Stimulated activated CD8-positive, alpha-beta memory T cell treated with anti-CD3 and anti-CD28 coated beads, Interleukin-4, amount 100 ng/mL, for 4 hours (primary cell): ENCODE measurements at places on chromosomes 3 and 15.
A peak's percentile ranks its signal among the peaks of the same experiment; 100 is the strongest.

GRCh38 chr3:124574012-124574411 is 156.2 kb upstream of the UMPS start:
- no peak for DNase-seq

- no peak for DNase-seq
Observed at GRCh38 chr3:30554317-30554690, 52.1 kb upstream of the TGFBR2 start.

DNA sequence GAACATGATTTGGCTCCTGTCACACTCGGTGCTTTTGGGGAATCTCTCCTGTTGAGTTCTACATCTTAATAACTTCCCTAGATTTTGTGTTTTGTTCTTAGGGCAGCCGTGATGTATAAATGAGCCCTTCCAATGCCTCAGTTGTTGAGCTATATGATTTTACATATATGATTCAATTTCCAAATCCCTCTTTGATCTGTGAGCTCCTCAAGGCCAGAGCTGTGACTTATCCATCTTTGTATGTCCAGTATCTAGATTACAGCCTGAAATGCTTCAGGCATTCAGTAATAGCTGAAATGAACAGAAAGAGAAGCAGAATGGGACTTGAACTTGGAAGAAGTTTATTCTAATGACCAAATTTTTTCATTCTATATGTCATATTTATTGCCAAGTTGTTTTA is 26.6 kb downstream of the CGGBP1 start:
- no peak for DNase-seq

DNA sequence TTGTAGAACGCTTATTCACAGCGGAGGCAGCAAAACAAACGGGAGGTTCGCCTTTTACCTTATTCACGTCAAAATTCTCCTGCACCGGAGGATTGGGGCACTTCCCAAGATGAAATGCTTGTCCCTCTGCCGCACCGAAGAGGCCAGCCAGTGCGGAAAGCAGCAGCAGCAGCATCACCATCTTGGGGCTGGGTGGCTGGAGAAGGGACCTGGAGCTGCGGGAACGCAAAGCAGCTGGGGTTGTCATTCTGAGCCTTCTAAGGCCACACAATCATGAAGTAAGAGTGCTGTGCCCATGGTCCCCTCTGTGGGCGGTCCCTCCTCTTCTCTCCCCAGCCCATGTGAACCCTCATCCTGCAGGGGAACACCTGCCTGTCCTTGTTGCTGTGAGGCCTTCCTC is 4.5 kb downstream of the APOD start:
- DNase-seq, result no peak

GRCh38 chr15:40307421-40308211 is at the start of gene PLCB2:
Gene PLCB2, minus strand, starts transcription at chr15:40307935. Its CDS starts 263 bp downstream, at chr15:40307672.
- DNase-seq, result peak; percentile 29

- DNase-seq, result no peak
Observed at GRCh38 chr3:152026033-152026556, 152.7 kb downstream of the SUCNR1 start.

GRCh38 chr15:95409626-95410310 is 920.7 kb upstream of the NR2F2 start:
- DNase-seq, result no peak

DNA sequence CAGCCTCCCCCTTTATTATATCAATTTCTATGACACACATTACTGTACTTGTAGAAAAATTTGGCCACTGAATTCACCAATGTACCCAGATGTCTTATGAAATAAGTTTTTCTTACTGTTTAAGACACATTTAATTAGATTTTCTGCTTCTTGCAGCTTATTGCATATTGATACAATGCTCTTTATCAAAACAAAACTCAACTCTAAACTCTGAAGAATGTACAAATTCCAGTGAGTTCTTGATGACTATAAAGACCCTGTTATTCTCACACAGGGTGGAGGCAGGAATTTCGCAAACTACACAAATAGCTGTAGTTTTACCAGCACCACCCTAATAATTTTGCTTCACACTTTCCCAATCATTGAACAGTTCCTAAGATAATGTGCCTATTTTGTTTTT is 22.0 kb downstream of the CMTM6 start:
- no peak for DNase-seq

- DNase-seq, result no peak
Observed at GRCh38 chr15:100663915-100664281, 61.5 kb downstream of the ASB7 start.

DNA sequence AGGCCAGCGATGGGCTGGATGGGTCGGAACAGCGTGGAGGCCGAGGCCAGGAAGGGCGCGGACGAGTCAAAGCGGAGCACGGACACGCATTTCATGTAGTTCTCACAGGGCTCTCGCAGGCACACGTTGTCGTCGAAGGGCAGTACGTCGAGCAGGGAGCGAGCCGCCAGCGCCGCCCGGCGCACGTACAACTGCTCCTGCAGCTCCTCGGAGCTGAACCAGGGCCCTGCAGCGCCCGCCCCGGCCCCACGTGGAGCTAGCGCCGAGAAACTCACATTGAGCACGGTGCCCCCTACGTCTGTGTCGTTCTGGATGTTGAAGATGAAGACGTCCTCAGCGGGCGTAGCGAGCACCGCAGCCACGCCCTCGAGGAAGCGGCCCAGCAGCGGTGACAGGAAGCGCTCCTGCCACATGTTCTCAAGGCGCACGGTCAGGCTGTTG is 5.8 kb downstream of the CELSR3 start:
- no peak for DNase-seq
